ENCODE measurements at places on chromosomes 16 and 17.

DNA sequence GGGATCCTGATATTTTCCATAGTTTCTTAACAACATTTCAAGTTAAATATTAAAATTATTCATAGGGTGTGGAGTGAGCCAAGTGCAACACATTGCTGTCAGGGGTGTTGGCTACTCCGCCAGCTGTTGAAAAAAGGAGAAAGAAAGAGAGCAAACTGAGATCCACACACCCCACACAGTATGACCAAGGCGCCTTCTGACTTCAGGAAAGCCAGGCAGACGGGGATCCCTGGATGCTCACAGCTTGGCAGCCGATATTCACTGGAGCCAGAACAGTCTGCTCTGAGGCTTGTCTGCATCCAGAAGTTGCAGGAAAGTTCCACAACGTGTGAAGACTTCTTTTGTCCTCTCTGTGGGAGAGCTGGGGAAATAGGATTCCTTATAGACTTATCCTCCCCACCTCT lies 9.3 kb downstream of the CHD9NB start:
- peak; percentile 38 for DNase-seq

DNA sequence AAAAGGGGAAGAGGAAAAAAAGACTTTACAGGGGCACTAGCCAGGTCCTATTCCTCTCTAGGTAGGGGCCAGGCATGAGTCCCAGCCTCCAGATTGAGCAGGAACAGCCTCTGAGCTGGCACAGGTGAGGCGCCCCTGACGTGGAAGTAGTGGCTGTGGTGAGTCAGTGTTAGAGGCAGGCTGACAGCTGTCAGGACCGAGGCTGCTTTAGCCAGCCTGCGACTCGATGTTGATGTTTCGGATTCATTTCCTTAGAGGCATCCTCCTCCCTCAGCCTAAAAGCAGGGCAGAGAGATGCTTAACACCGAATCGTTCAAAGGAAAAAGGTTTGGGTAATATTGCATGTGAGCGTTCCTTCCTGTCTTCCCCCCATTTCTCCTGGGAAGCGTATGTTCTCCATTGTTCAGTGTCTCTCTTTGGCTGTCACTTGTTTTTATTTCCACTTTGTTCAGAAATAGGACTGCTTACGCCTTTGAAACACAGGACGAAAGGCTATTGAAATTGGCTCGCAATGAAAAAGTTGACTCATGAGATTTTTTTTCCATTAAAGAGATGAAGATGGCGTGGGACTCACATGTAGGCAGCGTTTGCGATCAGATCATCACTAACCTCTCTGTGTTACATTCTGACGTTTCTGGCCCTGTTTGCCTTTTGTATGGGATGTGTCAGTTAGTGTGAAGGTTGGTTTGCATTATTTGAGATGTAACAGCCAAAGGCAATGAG lies 1.3 kb downstream of the KIAA0513 start:
- peak; percentile 41 for DNase-seq

- peak; percentile 74 for DNase-seq
These were observed 23.8 kb downstream of the EZH1 start for GRCh38 chr17:42720996-42721583.

DNA sequence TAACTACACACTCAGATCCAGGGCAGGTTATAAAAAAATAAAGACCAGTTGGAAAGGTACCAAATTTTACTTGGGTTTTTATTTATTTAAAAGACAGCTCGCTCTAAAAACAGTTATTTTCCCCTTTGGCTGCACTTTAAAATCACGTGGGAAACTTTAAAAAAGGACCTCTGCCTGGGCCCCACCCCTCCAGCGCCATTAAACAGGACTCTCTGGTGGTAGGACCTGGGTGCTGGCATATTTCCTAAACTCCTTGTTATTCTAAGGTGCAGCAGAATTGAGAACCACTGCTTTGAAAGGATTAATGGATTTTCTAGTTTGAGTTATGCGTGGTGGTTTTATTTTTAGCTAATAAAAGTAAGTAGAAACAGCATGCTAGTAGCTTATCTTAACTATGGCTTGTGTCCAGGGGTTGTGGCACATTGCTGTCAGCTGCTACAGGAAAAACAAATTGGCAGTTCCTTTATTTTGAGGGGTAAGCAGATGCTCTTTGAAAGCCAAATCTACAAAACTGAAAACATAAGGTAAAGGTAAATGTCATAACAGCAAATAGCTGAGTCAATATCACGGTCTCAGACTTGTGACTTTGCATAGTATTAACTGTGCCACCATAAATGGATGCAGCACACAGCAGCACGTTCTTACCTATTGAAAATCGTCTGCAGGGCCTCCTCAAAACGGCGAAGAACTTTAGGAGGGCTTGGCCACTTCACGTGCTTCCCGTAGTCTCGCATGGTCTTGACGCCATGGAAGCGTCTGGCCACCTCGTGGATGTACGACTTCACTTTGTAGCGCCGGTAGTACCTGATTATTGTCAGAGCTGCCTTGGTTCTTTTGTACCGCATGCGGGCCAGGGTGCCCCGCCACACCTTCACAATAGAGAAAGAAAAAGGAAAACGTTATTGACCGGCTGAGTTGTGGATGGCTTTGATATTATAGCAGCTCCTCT lies 172.0 kb downstream of the CDK5R1 start:
- DNase-seq = no peak

GRCh38 chr17:63381101-63381729 lies 64.9 kb downstream of the CYB561 start:
- no peak for DNase-seq

GRCh38 chr17:69828087-69828486 lies 246.9 kb upstream of the KCNJ16 start:
- DNase-seq = peak; percentile 40

- DNase-seq = no peak
These were observed 71.1 kb upstream of the MED9 start for GRCh38 chr17:17405673-17406072.

DNA sequence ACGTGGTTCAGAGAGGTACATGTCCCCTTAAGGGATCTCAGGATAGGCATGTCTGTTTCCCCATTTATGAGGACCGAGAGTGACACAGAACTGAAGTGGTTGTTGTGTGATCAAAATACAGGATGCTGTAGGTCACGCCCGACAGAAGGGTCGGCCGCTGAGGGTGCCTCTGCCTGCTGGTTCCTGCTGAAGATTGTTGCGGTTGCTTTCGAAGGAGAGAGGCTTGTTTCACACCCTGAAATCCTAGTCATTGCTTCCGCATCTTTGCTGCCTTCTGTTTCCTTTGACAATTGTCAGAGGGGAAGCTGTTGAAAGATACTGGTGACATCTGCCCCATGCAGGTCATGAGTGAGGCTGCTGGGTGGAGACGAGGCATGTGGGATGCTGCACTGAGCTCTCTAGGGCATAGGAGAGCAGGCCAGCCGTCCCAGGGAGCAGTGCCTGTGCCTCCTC lies 3.8 kb upstream of the NAT9 start:
- DNase-seq = no peak

GRCh38 chr16:48507886-48508285 lies 102.1 kb downstream of the N4BP1 start:
- no peak for DNase-seq

DNA sequence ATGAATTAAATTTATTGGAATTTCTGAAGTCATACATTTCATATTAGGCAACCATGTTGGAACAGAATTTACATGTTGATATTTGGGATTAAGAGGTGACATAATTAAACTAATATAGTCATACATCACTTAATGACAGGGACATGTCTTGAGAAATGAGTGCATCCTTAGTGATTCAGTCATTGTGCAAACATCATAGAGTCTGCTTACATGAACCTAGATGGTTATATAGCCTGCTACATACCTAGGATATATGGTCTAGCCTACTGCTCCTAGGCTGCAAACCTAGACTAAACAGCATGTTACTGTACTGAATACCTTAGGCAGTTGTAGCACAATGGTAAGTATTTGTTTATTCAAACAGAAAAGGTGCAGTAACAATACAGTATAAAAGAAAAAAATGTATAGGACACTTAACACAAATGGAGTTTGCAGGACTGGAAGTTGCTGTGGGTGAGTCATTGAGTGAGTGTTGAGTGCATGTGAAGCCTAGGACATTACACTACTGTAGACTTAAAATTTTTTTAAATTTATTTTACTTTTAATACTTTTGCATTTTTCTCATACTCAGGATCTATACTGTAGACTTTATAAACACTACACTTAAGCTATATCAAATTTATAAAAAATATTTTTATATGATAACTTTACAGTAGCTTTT lies 85.6 kb downstream of the OMG start:
- no peak for DNase-seq

DNA sequence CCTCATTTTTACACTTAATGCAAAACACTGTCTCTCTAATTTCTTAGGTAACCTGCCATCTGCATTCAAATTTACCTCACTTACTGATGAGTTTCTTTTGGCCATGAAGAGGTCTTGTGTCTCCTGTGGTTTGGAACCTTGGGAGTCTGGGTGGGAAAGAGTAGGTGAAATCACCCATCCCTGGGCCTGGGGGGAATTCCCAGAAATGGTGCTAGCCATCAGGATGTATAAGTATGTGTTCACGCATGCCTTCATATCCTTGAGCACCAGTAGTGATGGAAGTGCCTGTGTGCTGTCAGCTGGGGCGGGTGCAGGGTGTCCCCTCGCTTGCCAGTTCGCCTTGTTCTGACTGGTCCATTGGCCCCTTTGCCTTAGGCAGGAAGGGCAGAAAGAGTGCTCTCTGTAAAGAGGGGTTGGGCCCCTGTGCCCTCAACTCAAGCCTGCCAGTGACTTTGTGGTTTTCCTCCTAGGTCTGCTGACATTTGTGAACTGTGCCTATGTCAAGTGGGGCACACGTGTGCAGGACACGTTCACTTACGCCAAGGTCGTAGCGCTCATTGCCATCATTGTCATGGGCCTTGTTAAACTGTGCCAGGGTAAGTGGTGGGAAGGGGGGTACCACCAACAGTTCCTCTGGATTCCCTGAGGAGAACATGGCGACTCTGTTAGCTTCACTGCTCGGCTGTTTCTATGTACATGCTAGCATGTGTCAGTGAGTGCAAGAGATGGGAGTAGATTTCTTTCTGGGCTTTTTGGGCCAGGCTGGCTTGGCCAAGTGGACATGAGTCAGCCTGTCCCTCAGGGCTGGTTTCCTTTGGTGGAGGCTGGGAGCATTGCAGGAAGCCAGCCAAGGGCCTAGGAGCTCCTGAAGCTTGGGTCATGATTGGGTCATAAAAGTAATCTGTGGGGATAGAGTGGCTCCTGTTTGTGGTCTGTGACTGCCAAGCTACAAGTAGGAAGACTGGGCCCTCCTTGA lies 23.2 kb downstream of the SLC7A6OS start:
- DNase-seq = peak; percentile 92

GRCh38 chr17:34399725-34400124 lies 36.7 kb upstream of the CCL1 start:
- no peak for DNase-seq

GRCh38 chr17:75507733-75508719 lies 7.3 kb downstream of the CASKIN2 start:
- no peak for DNase-seq

GRCh38 chr16:20740007-20740883 lies 1.4 kb downstream of the THUMPD1 start:
- DNase-seq = peak; percentile 16

DNA sequence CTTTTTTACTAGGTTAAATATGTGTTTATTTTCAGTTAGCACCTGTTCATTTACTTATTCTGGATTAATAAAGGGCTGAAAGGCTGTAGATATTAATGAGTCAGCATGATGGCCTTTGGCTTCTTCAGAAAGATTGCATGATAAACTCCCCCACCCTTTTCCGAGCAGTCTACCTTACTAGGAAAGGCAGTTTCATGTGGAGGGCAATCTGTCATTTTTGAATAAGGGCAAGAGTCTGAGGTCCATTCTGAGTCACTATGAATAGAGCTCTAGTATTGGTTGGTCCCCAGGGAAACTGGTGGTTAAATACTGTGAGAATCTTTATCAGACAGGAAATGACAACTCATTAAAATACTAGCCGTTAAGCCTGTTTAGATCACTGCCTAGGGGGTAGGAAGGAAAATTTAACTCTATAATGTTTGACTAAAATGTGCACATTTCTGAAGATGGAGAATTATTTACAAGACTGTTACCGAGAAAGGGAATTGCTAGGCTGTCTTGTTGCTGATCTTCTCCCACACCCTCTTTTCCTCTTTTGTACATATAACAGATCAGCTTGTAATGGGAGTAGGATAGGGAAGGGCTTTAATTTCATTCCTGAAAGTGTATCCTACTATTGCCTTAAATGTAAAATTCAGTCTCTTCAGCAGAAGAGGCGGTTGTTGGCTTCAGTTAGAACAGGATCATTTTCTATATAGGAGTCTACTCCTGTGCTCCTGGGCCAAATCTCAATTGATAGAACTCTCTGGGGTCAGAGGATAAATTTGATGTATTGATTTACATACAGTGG lies 63.3 kb downstream of the TUBD1 start:
- DNase-seq = peak; percentile 76

DNA sequence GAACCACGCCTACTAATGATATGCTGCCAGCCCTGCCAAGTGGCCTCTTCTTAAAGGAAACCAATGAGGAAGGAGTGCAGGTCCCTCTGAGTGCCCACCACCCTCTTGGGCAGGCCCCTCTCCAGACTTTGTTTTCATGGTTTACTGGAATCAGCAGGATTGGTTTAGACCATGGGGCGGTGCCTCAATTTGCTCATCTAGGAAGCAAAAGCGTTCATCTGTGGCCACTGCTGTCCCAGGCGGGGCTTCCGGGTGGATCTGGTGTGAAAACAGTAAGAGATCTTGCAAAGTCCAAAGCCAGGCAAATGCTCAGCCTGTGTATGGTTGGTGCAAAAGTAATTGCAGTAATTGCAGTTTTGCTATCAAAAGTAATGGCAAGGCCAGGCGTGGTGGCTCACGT lies 71.3 kb downstream of the AMFR start:
- DNase-seq = no peak

DNA sequence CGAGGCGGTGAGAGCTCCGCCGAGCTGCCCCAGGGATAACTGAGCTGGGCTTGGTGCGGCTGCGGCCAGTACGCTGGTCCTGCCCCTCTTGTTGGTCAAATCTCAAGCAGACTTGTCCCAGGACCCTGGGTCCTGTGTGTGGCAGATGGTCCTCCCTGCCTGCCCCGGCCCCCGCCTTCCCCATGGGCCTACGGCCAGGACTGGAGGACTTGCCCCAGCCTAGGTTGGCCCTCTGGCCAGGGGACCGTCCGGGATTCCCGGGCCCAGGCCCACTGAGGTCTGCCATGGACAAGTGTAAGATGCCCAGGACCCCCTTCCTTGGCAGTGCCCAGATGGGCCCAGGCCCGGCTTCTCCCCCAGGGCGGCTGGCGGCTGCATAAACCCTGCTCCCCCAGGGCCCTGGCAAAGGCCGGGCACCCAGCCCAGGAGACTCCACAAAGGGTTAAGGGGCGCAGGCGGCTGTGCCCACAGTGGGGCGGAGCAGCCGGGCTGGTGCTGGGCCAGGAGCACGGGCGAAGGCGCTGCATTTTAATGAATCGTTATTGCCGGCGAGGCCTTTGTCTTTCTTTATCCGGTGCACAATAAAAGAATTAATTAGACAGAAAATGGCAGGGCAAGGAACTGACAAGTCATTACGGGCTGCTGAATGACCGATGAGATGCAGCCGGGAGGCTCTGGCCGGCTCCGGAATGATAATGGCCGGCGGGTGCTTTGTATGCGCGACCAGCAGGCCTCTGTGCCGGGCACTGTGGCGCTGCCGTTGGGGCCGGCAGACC lies 9.1 kb downstream of the SOX8 start:
- no peak for DNase-seq

- no peak for DNase-seq
These were observed 6.5 kb downstream of the SPNS2 start for GRCh38 chr17:4505187-4505586.

- DNase-seq = no peak
These were observed 8.7 kb downstream of the USP36 start for GRCh38 chr17:78831688-78832540.
